Activated CD4-positive, alpha-beta T cell treated with anti-CD3 and anti-CD28 coated beads for 48 hours (primary cell): ENCODE measurements at places on chromosomes 1 and 21.
A peak's percentile ranks its signal among the peaks of the same experiment; 100 is the strongest.

DNA sequence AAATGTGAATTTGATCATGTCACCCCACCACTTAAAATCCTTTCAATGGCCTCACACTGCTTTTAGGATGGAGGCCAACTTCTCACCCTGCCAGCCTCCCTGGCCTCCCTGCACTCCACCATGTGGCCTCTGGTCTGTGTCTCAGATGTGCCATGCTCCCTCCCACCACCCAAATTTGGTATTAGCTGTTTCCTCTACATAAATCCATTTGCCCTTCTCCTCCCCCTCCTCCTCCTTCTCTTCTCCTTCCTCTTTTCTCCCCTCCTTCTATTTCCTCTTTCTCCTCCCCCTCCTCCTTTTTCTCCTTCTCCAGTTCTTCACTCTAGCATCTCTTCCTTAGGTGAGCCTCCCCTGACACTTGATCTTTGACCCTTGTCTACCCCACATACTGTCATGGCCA is 16.7 kb upstream of the GUCA2B start:
- DNase-seq: no peak

DNA sequence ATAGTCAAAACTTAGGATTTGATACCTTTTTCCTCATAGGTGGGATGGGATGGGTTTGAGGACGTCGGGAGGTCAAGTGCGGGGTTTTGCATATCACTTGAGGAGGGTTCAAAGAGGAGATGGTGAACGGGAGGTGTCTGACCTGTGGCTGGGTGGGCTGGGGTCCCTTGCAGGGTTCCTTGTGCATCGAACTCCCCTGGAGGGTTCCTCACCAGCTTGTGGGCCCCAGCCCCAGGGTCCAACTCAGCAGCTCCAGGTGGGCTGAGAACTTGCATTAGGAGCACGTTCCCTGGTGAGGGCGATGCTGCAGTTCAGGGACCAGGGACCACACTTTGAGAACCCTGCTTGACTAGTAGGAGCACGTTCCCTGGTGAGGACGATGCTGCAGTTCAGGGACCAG is 23.2 kb downstream of the TRPM2 start:
- no peak for DNase-seq

GRCh38 chr1:25530186-25531081 is 13.0 kb upstream of the LDLRAP1 start:
- no peak for DNase-seq

DNA sequence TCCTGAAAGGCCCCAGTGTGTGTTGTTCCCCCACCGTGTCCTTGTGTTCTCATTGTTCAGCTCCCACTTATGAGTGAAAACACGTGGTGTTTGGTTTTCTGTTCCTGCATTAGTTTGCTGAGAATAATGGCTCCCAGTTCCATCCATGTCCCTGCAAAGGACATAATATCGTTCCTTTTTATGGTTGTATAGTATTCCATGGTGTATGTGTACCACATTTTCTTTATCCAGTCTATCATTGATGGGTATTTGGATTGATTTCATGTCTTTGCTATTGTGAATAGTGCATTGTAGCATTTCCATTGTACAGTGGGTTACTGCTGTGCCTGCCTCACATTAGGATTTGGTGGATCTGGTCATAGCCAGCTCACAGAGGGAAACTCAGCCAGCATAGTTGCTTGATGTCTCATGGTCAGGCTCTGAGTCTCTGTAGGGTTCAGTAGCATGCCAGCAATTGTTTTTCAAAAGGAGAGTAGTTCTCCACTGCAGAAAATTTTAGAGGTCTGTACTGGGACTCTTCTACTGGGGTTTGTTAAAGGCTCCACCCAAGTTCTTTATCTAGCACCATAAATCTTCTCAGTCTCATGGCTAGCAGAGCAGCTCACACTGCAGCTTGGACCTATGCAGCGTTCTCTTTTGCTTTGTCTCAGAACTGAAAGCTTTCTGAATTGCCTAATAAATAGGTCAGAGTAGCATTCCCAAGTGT is 41.0 kb downstream of the RUNX3 start:
- DNase-seq: no peak

DNA sequence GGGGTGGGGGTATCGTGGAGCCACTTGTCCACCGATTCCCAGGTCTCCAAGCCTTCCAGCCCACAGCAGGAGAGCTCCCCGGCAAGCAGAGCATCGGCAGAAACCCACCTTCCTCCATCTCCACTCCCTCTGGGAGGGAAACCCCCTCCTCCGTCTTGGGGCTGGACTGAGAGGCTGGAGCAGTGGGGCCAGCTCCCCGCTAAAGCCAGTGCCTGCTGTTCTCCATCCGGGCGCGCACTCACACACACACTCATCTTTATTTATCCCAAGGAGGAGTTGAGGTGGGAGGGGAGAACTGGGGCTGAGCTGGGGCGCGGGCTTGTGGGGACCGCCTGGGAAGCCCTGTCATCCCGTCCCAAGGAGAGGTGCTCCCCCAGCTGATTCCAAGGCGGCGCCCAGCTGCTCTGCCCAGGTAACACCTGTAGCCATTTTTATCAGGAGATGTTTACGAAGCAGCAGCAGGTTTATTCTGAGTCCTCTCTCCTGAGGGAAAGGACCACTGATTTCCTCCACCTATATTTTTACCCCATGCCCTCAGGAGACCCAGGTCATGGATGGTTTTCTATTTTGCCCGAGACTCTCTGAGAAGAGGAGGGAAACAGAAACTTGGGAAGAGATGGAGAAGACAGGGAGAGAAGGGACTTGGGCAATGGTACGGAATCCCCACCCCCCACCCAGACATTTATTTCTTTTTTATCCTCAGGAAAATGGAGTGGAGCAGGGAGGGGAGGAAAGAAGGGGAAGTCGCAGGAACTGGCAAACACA is 2.1 kb downstream of the KCNN3 start:
- DNase-seq: no peak

DNA sequence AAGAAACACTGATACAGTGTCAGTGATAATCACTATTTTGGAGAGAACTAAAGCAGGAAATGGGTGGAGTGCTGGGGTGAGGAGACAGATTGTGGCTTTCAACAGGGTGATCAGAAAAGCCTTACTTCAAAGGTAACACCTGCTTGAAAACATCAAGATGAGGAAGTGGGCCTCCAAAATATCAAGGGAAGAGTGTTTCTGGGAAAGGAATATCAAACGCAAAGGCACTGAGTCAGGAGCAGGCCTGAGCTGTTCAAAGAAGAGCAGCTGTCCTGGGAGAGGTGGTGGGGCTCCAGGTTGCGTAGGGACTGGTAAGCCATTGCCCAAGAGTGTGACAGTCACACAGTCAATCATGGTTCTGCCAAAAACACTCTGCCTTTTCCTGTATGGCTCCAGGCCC is 47.1 kb upstream of the ATP1A1 start:
- peak; percentile 44 for DNase-seq
